ENCODE measurements at places on chromosomes 16 and 17.

- no peak for DNase-seq
Measured at GRCh38 chr17:78448356-78448993, 70.0 kb downstream of the PGS1 start.

DNA sequence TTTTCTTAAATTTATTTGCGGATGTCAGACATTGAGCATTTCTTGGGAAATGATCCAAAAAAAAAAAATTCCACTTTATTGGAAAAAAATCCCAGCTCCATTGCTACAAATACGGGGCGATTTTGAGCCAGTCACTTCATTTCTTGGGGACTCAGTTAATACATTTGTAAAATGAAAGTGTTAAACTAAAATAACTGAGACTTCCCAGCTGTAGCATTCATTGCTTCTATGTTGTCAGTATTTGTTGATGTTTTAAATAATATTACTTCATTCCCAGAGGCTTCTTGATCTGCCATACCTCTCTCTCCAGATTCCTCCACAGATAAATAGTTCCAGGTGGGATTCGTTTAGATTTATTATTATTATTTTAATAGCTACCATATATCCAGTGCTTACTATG, 77.1 kb upstream of the HS3ST3A1 start:
- DNase-seq: no peak

GRCh38 chr17:67993998-67994361, 2.3 kb downstream of the C17orf58 start:
- no peak for DNase-seq

GRCh38 chr16:10682604-10683003, 12.1 kb downstream of the TEKT5 start:
- DNase-seq: no peak

- no peak for DNase-seq
Measured at GRCh38 chr17:27990100-27990499, 52.4 kb upstream of the NLK start.

DNA sequence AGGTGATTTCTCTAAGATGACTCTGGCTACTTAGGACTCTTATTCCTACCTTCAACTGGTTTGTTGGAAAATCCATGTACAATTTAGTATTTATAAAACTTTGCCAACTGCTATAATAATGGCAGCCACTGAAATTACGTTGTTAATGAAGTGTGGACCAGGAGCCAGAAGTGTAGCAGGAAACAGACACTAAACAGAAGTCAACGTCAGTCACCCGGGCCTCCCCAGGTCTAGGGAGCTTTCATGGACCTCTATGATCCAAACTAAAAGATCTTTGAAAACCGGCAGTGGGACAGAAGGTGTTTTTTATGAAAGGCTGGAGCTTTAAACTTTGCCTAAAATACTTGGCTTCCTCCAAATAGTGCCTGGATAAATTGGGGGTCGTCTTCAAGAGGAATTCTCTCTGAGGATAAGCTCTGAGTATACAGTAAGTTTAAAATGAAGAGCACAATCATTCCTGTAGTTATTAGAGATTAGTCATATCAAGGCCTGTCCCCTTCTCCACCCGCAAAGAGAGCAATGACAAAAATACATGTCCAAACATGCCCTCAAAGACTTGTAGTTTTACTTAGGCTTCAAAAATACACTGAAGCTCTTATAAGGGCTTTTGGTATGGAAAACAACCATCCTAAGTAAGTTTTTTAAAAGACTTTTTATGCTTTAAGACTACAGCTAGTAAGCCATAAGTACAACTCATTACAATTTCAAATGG, 34.6 kb downstream of the DCUN1D3 start:
- no peak for DNase-seq

- no peak for DNase-seq
Measured at GRCh38 chr17:31495022-31495885, 103.8 kb downstream of the RAB11FIP4 start.

GRCh38 chr17:46922487-46922803, 515 bp upstream of the GOSR2 start:
- DNase-seq: no peak

- no peak for DNase-seq
Measured at GRCh38 chr17:67312265-67312664, 54.1 kb downstream of the PSMD12 start.

DNA sequence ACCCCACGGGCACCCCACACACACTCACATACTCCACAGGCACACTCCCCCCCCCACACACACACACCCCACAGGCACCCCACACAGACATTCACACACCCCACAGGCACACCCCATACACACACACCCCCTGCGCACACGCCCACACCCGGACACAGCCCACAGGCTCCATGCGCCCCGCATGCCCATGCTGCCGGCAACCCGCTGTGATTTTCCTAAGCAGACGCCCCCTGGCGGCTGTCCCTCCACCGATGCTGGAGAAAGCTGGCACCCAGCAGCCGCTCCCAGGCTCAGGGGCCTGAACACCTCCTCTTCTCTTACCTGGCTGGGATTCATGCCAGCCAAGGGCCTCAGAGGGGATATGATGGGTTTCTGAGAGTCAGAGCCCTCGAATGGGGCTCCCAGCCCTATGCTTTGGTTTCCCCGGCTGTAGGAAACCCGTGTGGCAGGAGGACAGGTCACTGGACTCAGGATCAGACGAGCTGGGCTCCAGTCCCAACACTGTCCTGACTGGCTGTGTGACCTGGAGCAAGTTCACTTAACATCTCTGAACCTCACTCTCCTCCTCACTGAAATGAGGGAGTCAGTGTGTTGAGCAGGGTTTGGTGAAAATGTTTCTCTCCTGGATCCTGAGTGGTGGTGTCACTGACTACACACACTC, 19.6 kb upstream of the TNFRSF13B start:
- DNase-seq: peak; percentile 36

DNA sequence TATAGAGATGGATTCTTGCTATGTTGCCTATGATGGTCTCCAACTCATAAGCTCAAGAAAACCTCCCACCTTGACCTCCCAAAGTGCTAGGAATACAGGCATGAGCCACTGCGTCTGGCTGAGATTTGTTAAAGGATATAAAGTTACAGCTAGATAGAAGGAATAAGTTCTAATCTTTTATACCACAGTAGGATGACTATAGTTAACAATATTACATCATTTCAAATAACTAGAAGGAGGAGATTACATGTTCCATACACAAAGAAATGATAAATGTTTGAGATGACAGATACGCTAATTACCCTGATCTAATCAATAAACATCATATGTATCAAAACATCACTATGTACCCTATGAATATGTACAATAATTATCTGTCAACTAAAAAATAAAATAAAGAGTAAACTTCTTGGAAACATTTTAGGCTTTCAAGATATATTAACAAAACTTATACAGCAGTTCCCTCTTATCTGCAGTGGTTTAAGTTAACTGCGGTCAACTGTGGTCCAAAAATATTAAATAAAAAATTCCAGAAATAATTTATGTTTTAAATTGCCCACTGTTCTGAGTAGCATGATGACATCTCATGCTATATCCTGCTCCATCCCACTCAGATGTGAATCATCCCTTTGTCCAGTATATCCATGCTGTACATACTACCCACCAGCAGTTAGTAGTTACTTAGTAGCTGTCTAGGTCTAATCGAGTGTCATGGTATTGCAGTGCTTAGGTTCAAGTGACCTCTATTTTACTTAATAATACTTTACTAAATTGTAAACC, 129.2 kb upstream of the NACA2 start:
- DNase-seq: no peak

DNA sequence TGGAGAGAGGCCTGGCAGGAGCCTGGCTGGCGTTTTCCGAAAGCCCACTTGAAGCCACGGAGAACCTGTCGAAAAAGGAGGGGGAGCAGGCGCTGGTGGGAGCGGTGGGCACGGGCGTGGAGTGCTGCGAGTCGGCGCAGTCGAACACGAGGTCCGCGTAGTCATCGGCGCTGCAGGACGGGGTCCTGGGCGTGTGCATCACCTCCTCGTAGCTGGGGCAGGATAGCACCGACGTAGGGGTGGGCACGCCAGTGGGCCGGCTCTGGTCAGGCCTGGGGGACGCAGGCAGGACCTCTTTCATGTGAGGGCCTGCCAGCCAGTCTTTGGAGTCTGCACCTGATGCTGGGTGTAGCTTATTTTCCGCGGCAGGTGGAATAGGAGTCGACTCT, 63.7 kb downstream of the ZNF778 start:
- DNase-seq: no peak

GRCh38 chr16:57383276-57384247, 11.3 kb downstream of the CX3CL1 start:
- DNase-seq: no peak

GRCh38 chr16:75083813-75084212, 32.8 kb downstream of the LDHD start:
- DNase-seq: no peak

DNA sequence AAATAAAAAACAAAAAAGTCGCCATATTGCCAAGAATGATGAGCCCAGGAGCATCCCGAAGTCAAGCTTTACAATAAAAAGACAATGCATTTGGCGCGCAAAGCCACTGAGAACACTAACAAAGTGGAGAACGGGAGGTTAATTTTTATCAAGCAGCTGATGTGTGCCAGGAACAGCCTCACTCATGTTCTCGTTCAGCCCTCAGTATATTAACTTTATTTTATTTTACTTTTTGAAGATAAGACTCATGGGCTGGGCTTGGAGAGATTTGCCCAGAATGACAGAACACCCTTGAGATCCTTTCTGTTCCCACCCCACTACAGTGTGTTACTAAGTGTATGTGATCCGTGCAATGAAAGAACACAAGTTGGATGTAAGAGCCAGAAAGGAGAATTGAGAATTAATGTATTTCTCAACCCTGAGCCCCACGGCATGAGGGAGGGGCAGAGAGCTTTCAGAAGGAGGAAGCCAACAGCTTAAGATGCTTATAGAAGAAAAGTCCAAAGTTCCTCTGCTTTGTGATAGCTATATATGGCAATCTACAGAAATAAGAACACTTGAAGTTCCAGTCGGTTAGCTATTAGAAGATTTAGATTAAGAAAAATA, 48.4 kb downstream of the COTL1 start:
- no peak for DNase-seq

DNA sequence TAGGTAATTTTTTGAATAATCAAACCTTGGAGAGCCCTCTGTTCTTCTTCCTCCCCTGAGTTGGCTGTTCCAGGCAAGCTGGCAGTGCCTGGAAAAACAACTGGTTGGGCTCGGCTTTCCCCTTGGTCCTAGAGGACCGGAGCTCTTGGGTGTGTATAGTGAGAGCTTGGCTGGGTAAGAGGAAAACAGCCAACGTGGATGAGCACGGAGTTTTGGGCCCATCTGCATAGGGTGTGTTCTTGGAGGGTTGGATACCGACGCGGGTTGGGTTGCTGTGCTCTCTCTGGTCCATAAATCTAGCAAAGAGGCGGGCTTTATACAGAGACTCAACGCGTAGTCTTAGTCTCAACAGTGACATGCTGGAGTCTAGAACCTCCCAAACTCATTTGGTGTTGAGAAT, 23.2 kb downstream of the ITGB3 start:
- no peak for DNase-seq

- no peak for DNase-seq
Measured at GRCh38 chr16:56349711-56350161, 75.6 kb downstream of the AMFR start.

DNA sequence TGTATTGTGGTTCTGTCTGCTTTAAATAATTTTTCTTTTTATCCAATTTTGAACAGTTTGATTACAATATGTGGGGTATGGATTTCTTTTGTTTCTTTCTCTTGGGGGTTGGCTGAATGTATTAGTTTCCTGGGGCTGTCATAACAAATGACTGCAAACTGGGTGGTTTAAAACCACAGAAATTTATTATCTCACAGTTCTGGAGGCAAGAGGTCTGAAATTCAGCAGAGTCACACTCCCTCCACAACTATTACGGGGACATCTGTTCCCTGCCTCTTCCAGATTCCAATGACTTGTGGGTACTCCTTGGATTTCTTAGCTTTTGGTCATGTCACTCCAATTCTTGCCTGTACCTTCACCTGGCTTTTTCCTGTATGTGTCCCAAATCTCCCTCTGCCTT, 23.7 kb downstream of the COX11 start:
- DNase-seq: no peak
